ENCODE measurements at places on chromosomes 5 and 9.

GRCh38 chr5:74623748-74624408 lies 16.6 kb downstream of the ENC1 start:
- DNase-seq, result no peak

GRCh38 chr9:107368696-107369095 lies 85.6 kb downstream of the RAD23B start:
- DNase-seq, result no peak

GRCh38 chr9:34271265-34272006 lies 57.6 kb downstream of the KIF24 start:
- no peak for DNase-seq

DNA sequence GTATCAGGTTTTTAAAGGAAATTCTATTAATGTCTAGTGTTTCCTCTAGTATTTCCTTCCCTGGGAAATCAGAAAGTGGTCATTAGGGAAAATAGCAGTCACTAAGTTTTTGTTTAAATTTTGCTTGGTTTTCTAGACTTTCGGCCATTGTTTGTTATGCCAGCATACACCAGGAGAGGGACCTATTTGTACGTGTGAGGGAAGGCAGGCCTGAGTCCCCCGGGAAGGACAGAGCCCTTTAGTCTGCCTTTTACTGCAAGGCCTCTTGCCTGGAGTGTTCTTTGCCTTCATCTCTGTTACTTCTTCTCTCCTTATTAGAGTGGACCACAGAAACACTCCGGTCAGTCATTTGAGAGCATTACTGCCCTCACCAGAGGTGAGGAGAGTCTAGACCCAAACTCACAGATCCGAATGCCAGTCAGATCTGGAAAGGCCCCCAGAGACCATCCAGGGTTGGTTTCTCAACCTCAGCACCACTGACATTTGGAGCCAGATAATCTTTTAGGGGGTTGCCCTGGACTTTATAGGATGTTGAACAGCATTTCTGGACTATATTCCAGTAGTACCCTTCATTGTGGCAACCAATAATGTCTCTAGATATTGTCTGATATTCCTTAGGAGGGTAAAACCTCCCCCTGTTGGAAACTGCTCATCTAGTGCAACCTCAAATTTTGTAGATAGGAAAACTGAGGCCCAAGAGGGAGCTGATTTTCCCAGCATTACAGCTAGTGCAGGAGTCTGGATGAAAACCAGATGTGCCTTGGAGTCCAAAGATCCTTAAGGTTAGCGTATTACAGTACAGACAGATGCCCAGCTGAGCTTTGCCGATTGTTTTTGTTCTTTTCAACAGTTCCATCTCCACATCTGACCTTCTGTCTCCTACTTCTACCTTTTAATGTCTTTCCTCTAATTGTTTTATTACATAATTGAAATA lies 93.0 kb upstream of the NIPAL4 start:
- no peak for DNase-seq

DNA sequence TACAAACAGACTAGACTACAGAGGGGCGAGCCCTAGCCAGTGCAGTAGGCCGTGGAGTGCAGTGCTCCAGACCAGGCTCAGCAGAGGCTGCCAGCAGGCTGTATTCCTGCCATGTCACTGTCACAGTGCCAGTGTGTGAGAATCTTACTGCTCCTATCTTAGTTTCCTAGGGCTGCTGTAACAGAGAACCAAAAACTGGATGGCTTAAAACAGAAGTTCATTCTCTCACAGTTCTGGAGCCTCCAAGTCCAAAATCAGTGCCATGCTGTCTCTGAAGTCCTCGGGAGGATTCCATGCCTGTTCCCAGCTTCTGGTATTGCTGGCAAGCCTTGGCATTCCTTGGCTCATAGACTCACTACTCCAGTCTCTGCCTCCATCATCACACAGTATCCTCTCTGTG lies 75.0 kb upstream of the SAP30L start:
- no peak for DNase-seq

DNA sequence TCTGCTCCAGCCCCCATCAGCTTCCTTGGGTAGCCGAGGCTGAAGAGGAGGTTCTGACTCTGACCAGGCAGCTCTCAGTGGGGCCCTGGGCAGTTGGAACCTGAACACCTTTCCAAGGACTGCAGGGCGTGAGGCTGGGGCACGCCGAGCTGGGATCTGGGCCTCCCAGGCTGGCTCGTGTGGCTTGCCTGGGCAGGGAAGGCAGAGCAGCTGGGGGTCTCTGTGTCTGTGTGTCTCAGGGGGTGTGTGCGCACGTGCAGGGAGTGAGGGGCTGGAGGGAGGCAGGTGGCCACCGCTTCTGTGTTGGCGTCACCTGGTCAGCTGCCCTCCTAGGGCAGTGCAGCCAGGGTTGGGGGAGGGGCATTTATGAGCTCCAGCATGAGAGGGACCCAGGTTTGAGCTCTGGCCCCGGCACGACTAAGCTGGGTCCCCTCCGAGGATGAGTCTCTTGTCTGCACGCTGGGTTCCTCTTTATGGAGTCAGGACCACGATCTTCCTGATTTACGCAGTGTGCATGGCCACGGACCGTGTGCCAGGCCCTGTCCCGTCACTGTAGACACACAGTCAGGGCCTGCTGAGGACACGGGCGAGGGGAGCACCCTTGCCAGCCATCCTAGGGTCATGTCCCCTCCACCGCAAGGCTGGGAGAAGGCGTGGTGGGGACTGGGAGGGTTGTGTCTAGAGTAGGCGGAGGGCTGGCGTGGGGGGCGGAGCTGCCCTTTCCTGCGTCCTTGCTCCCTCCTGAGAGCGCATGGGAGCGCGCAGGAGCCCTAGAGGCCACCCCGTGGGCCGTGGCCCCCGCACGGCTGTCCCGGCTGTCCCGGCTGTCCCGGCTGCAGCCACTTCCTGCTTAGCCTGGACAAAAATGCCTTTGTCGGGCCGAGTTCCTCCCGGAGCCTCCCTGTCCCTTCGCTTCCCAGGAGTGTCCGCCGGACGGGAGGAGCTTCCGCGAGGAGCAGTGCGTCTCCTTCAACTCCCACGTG lies 4.6 kb downstream of the ADAMTSL2 start:
- DNase-seq, result no peak

- DNase-seq, result no peak
Measured at GRCh38 chr5:93673316-93673954, 68.0 kb downstream of the POU5F2 start.

DNA sequence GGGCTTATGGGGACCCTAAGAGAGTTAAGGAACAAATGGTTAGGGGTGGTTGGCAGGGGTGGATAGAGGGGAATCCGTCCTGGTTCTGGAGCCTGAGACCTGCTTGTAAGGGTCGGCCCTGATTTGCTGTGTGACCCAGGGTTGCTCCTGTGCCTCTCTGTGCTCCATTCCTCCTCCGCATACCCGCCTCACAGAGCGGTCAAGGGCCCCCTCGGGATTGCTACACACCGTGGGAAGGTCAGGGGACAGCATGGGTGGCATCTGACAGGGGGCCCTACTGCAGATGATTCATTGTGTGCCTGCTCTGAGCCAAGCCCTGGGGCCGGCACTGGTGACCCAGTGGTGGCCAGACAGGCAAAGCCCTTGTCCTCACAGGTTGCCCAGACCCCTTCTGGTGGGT lies 162.3 kb downstream of the GAPVD1 start:
- no peak for DNase-seq

DNA sequence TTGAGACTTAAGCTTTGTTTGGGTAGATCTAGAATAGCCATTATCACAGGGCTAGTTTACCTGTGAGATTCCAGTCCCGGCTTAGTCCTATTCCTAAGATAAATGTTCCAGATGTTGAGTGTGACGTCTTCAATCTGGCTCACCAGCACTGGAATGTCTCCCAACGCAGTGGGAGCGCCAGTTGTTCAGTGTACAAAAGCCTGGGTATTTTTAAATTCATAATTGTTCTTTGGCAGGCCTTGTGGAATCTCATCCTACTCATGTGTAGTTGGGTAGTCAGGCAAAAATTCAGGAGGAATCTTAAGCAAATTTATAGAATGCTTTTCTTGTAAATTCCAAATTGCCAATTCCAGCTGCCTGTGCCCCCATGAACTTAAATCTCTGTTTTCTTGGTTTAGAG lies 272.6 kb upstream of the KCNN2 start:
- no peak for DNase-seq

- no peak for DNase-seq
Measured at GRCh38 chr5:114649878-114650277, 288.0 kb downstream of the KCNN2 start.

GRCh38 chr5:1113805-1114586 lies 2.1 kb upstream of the SLC12A7 start:
- DNase-seq, result no peak

DNA sequence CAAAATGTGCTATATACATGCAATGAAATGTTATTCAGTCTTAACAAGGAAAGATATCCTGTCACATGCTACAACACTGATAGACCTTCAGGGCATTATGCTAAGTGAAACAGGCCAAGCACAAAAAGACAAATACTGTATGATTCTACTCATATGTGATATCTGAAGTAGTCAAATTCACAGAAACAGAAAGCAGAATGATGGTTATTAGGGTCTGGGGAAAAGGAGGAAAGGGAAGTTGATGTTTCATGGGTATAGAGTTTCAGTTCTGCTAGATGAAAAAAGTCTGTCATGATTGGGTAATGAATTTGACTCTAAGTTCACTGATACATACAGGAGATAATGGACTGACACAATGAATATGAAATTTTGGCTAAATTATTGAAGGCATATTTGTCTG lies 11.2 kb upstream of the RIC1 start:
- DNase-seq, result no peak

- no peak for DNase-seq
Measured at GRCh38 chr5:31114817-31115216, 78.7 kb upstream of the CDH6 start.

GRCh38 chr5:157761690-157762621 lies 18.4 kb downstream of the LSM11 start:
- no peak for DNase-seq

DNA sequence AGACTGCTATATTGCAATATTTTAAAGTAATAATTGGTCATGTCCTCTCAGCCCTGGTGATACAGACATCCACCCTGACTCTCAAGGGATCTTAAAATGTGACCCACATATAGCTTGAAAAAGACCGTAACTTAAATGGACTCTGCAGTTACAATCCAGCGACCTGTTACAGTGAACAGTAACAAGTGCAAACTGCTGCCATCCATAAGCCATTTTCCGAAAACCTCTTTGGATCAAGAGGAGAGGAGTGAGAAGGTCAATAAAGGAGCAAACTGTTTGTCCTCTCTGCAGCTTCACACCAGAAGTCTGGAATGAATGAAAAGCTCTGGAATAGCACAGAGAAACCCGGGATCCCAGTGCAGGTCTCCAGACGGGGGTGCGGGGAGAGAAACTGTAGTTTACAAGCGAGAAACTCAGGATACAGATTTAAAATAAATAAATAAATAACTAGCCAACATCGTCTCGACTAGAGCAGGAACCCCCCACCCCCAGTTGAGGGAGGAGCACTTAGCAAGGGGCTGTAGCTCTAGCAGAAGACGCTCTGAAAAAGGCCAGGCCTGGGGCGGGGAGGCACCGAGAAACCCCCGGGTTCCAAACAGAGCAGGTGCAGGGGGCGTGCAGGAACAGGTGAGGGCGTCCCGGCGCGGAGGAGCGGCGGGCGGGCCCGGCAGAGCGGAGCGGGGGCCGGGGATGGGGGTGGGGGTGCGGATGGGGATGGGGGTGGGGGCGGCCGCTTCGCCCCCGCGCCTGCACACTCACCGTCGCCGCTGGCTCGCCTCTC lies 572 bp downstream of the ZDHHC21 start:
- no peak for DNase-seq

GRCh38 chr5:180180421-180180820 lies 28.6 kb downstream of the RASGEF1C start:
- DNase-seq, result no peak

DNA sequence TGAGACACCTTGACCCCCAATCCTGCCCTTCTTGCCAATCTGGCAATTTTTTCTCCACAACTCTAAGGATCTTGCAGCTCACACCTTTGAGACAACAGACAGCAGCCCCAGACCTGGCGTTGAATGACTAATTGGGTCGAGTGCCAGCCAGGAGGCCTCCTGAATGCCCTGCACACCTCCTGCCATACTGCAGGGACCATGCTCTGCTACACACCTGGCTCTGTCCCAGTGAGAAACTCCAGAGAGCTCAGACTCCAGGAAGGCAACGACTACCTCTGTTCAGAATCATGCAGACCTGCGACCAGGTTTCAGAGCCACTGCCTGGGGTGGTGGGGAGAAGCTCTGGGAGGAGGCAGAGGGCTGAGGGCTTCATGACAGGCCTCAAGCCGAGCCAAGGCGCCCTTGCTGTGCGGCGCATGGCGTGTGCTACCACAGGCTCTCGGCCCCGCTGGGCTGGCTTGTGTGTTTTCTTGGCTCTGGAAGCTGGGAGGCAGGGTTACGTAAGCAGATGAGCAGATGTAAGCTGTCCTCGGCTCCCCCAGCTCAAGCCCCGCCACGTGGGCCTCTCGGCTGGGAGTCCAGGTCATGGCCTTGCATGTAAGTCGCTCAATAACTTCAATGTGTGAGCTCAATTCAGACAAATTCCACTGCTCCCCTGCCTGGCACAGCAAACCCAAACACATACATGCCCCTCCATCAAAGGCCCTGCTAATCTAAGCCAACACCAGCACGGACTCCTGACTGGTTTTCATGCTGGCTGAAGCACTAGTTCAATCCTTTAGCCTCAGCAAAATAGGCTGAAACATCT lies 27.5 kb downstream of the B4GALT1 start:
- DNase-seq, result no peak
